ENCODE measurements at places on chromosomes 3 and 15. TPM values are rescaled to one million over a fixed set of nuclear protein-coding genes. Genes with fewer than 3 reads are reported as not detected.

Gene SLC22A14
- polyA plus RNA-seq = 0.23 TPM

Gene SLC15A2
- 61.8 TPM for polyA plus RNA-seq

Gene CSPG4
- polyA plus RNA-seq = 125 TPM

Gene ISLR
- polyA plus RNA-seq = 152 TPM

Gene PLIN1
- polyA plus RNA-seq = 12.4 TPM

Gene CPEB1
- 0.41 TPM for polyA plus RNA-seq

Gene AHSG
- 0.45 TPM for polyA plus RNA-seq

Gene VGLL4
- polyA plus RNA-seq = 50.7 TPM

Gene ATP10A
- polyA plus RNA-seq = 2.9 TPM

- no peak for DNase-seq
These were observed 156.4 kb upstream of the CBLB start for GRCh38 chr3:106025151-106025722.

DNA sequence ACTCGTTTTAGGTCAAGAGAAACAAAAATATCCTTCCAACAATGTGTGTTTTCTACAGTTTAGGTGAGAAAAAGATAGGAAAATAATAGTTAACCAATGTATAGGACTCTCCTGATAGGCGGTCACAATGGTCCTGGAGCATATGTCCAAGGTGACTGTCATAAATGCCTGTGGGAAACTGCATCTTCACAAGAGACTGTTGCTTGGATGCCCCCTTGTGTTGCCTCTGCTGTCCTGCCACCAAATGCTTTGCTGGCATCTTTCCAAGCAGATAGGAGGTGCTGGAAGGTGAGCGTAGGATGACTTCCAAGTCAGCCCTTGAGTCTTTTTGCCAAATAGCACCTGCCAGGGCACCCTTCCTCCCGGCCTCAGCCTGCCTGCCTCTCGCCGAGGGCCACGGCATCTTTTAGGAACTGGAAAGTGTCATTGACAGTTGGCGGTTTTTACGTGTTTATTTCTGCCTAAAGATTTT lies 24.1 kb upstream of the SACM1L start:
- no peak for DNase-seq

DNA sequence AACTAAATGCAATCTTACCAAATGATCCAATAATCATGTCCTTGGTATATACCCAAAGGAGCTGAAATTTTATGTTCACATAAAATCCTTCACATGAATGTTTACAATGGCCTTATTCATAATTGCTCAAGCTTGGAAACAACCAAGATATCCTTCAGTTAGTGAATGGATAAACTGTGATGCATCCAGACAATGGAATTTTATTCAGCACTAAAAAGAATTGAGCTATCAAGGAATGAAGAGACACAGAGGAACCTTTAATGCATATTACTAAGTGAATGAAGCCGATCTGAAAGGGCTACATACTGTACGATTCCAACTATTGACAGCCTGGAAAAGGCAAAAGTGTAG lies 168.4 kb downstream of the PDE8A start:
- no peak for DNase-seq

GRCh38 chr3:121748680-121749275 lies 763 bp downstream of the GOLGB1 start:
- DNase-seq = no peak

DNA sequence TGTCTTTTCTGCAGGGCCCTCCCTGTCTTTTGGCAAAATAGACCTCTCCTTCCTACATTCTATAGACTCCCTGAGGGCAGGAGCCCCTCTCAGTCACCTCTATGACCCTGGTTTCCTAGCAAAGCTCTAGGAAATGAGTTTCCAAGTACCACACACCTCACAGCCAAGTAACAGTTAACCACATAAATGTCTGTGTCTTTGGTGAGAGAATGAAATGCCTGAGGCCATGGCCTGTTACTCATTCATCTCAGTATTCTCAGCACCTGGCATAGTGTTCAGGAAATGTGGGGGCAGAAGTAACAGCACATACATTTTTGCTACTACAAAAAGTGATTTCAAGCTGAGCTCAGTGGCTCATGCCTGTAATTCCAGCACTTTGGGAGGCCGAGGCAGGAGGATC lies 21.0 kb downstream of the RFT1 start:
- DNase-seq = no peak

GRCh38 chr3:195352895-195353488 lies 82.0 kb upstream of the XXYLT1 start:
- no peak for DNase-seq

GRCh38 chr3:175287361-175287963 lies 428.3 kb downstream of the NAALADL2 start:
- DNase-seq = no peak

- DNase-seq = no peak
These were observed 12.6 kb downstream of the RAB11A start for GRCh38 chr15:65881766-65882434.

- DNase-seq = no peak
These were observed 51.0 kb upstream of the MYZAP start for GRCh38 chr15:57540736-57541135.

DNA sequence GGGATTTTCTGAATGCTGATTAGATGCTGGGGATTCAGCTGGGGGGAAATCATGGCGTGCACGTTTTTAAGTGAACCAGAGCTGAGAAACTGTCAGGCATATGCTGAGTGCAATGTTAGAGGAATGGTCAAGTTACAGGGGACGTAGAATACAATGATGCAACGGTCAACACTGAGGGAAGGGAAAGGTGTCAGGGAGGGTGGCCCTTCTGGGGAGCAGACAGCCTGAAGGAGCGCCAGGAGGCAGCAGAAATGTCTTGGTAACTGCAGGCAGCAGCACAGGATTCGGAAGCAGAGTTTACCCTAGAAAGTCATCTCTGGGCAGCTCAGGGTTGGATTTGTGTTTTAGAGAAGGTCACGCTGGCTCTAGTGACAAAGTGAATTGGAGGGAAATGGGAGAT lies 47.6 kb upstream of the RGMA start:
- DNase-seq = no peak

DNA sequence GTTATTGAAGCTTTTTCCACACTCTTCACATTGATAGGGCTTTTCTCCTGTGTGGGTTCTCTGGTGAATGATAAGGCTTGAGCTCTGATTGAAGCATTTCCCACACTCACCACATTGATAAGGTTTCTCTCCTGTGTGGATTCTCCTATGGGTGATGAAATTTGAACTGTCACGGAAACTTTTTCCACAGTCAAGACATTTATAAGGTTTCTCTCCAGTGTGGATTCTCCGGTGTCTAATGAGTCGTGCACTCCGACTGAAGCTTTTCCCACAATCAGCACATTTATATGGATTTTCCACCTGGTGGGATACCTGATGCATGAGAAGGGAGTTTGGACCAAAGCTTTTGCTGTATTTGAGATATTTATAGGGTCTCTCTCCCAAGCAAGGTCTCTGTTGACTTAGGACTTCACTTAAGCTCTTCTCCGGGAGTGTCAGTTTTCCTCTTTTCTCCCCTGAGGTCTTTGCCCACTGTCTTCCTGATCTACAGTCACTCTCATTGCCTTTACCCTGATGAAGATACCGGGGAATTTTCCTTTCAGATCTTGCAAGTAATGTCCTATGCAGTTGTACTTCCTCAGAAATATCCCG lies 9.4 kb downstream of the ZSCAN29 start:
- no peak for DNase-seq

- no peak for DNase-seq
These were observed 359.5 kb upstream of the TMCO5A start for GRCh38 chr15:37574985-37575384.

DNA sequence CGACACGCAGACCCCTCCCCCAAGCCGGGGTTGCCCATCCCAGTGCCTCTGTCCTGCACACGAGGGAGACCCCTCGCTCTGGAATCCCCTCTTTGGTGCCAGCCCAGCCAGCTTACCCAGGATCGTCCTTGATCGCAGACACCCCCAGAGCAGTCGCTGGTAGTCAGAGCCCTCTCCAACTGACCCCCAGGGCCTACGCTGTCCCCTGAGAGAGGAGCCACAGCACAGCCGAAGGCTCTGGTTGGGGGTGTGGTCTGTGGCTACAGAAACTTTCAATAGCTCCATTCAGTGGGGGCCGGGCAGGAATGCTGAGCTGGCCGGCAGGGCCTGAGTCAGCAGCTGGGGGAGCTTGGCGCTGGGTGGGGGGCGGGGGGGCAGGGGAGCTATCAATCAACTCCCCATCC lies at the start of gene LCTL:
Gene LCTL (minus strand): TSS at position 258 of the 404 bp plus-strand sequence. CDS start 633 bp downstream, outside the sequence.
- no peak for DNase-seq

GRCh38 chr15:39486621-39487457 lies 94.0 kb upstream of the THBS1 start:
- DNase-seq = no peak

DNA sequence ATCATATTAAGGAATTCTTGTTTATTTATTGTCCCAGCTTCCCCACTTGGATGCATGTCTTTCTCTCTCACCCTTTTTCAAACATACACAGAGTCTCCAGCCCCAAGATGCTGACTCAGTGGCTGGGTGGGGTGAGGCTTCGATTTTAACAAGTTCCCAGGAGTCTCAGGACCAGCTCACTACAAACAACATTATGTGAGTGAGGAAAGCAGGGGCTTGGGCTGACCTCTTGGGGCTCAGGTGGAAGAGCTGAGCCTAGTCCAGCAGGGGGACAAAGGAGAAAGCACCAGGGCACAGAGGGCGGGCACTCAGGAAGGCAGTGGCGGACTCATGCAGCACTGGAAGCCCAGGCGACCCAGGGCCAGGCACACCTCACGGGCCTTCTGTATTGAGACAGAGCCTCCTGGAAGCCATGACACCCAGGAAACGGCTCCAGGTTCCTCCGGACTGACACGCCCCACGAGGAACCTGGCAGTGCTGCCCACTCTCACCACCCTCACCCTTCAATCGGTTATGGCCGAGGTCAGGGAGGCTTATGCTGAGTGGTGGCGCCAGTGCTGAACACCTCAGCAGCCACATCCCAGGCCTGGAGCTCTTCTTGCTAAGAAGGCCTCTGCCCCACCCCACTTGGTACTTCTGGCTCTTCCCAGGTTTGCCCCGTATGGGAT lies 97.4 kb downstream of the LRIG1 start:
- no peak for DNase-seq

- DNase-seq = no peak
These were observed 76.6 kb downstream of the CPN2 start for GRCh38 chr3:194274424-194275085.

Measured in hindlimb muscle (tissue), 1 donor.